ENCODE measurements at places on chromosomes 16 and 17.

DNA sequence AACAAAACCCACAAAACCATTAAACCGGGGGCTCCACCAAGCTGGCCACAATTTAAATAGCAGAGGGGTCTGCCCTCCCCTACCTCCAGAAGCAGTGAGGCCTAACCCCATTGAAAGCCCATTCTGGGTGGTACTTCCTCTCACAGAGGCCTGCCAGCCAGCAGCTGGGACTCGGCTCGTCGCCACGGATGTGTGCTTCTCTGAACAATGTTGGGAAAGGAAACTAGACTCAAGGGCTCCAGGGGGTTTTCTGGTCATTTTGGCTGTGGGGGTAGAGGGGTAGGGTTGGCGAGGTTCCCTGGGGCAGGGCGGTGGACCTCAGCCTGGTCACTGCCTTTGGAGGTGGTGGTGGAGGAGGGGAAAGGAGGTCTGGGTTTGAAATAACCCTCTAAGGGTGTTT is 4.7 kb upstream of the PLCG2 start:
- DNase-seq = no peak

- DNase-seq = no peak
Observed at GRCh38 chr16:30874244-30874820, 19.5 kb downstream of the BCL7C start.

- DNase-seq = no peak
Observed at GRCh38 chr16:58500430-58501241, 693 bp downstream of the NDRG4 start.

- DNase-seq = no peak
Observed at GRCh38 chr16:61364990-61365389, 671.2 kb downstream of the CDH8 start.

- peak; percentile 36 for DNase-seq
Observed at GRCh38 chr17:57783338-57783742, 38.2 kb upstream of the CCDC182 start.

Measured in stimulated activated CD4-positive, alpha-beta T cell treated with anti-CD3 and anti-CD28 coated beads, Interleukin-1b, Interleukin-23, amount 100 ng/mL, for 1 hour (primary cell).